ENCODE measurements at places on chromosomes 4 and X.

DNA sequence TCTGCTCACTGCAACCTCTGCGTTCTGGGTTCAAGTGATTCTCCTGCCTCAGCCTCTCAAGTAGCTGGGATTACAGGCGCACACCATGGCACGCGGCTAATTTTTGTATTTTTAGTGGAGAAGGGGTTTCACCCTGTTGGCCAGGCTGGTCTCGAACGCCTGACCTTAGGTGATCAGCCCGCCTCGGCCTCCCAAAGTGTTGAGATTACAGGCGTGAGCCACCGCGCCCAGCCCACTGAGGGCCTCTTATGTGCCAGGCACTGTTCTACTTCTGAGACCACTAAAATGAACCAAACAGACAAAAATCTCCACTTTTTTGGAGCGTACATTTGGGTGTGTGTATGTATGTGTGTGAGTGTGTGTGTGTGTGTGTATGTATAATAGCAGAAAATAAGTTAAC, 117.2 kb upstream of the H2AZ1 start:
- no peak for DNase-seq

DNA sequence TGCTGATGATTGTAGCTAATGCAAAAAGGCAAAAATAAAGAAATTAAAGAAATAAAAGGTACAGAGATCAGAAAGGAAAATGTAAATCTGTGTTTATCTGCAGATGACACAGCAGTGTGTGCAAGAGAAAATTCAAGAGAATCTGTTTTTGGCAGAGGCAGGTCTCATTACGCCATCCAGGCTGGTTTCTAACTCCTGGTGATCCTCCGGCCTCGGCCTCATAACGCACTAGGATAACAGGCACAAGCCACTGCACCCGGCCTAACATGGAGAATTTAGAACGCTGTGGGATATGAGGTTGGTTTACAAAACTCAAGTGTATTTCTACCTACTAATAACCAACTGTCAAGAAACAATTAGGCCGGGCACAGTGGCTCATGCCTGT, 29.4 kb downstream of the CTBP1 start:
- DNase-seq = no peak

DNA sequence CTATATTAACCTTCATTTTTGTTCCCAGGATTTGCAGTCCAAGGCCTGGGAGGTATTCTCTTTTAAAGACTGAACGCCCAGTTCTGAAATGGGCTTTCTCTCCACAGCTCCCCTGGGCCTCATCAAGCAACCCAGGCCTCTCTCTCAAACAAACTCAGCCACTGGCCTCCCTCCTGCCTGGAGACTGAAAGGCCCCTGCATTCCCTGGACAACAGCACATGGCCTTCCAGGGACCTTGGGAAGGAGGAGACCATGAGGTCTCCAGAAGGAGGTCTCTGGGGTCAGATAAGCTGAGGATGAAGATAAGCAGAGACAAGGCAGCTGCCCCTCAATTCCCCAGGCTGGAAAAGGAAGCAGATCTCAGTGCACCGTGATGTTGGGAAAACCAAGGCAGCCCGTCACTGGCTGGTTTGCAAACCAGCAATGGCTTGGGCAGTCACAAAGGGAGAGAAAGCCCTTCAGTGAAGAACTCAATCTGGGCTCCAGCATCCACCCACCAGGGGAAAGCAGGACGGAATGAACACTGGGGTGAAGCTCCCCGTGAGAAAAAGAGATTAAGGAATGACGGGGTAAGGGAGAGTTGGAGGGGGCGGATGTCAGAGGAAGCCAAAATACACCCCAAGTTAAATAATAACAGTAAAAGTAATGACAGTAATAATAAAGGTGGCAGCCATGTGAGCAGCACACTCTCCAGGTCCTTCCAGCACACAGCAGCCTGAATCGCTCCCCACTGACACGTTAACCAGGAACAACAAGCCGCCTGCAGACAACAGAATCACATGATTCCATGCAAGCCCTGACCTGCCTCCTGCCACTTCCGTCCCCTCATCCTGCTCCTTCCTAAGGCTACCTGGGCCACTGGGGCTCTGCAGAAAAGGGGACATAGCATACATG, 22.3 kb downstream of the AMOT start:
- DNase-seq = no peak

DNA sequence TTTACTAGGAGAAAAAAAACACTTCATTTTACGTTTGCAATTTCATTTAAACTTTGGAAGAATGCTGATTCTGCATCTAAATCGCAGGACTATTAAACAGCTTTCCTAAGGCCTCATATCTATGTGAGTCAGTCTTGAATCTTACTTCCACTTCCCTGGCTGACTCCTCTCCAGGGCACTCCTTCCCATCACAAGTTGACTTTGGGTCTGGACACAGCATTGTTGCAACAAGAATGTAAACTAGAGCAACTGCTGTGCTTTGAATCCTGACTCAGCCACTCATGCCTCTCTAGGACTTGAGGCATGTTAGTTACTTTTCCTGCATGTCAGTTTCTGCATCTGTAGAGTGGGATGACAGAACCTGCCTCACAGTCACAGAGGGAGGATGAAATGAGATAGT, 413.8 kb downstream of the FAT4 start:
- DNase-seq = no peak

DNA sequence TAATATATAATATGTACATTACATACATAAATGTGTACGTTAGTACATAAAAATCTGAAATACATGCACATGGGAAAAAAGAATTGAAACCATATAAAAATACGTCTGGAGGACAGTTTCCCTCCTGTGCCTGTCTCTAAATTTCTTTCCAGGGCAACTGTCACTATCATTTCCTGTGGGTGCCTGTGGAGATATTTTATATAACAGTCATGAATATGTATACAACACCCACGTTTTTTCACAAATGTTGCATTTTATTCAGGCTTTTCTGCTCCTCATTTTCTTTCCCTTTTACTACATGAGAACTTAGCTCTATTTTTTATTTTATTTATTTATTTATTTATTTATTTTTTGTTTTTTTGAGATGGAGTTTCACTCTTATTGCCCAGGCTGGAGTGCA, 24.2 kb upstream of the GRPEL1 start:
- DNase-seq = no peak

GRCh38 chrX:124804962-124805361, 458.6 kb downstream of the SH2D1A start:
- DNase-seq = no peak

DNA sequence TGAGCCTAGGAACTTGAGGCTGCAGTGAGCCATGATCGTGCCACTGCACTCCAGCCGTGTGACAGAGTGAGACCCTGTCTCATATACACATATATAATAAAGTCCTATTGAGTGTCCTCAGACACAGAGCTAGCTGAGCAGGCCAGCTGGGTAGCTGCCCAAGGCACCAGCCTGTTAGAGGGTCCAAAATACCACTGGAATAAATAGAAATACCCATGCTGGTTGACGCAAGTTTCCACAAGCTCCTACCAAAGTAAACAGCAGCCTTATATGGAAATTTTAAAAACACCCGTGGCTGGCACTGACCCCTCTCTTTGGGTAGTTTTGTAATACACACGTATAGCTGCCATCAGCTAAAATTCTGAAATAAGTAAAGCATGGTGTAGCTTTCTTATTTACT, 348.6 kb downstream of the BCOR start:
- DNase-seq = no peak

GRCh38 chr4:183141997-183142396, 42.9 kb downstream of the WWC2 start:
- DNase-seq = no peak

DNA sequence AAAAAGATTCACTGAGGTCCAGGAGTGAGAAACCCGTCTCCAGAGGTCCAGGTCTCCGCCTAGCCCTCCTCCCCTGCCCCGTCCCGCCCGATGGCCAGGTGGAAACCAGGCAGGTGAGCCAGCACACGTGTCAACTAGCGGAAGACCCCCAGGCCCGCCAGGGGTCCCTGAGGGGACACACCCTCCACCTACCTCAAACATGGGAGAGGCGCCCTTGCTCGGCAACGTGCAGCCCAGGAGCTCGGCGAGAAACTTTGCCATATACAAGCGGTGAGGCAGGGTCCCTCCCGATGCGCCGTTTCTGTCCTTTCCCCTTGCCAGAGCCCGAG, 330.0 kb downstream of the HNRNPD start:
- DNase-seq = no peak

GRCh38 chrX:21990832-21991231, 41.3 kb upstream of the PHEX start:
- DNase-seq = no peak

DNA sequence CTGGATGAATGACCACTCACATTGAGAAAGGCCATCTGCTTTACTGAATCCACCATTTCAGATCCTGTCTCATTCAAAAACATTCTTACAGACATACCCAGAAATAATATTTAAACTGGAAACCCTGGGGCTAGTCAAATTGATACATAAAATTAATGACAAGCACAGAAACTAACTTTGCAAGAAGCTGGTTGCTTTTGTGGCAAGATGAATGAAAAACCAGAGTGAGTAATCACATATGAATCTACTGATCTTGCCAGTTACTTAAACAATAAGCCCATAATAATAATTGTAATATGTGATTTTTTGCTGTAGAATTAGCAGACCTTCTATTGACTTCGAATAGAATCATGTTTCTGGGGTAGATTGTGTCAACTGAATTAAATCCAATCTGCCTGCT, 235.1 kb downstream of the PPARGC1A start:
- DNase-seq = no peak

GRCh38 chr4:139085141-139085540, 69.6 kb downstream of the NOCT start:
- no peak for DNase-seq

GRCh38 chr4:24657768-24658617, 73.6 kb upstream of the DHX15 start:
- DNase-seq = no peak

GRCh38 chr4:244471-244870, 60.8 kb downstream of the ZNF732 start:
- peak; percentile 17 for DNase-seq

DNA sequence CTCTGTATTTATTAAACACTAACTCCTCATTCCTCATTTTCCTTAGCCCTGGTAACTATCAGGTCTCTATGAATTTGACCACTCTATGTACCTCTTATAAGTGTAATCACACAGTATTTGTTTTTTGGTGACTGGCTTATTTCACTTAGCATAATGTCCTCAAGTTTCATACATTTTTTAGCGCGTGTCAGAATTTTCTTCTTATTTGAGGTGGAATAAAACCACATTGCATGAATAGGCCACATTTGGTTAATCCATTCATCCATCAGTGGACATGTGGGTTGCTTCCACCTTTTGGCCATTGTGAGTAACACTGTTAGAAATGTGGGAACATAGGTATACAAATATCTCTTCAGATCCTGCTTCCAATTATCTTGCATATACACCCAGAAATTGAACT, 341.2 kb upstream of the BOD1L1 start:
- no peak for DNase-seq

DNA sequence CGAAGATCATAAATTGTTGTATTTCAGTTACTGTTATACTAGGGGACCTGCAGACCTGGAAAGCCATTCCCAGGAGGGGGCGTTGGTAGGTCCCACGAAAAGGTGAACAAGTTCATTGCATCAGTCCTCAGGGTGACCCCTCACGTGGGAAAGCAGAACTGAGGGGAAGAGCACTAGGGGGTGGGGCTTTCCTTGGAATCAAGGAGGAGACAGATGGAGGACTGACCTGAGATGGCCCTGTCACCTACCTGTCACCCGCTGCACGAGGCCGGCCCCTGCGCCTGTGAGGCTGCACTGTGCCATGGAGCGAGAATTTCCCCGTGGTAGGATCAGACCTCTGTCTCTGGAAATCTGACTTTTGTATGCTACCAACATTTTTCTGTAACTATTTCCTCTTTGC, 41.8 kb upstream of the CLDN24 start:
- no peak for DNase-seq

DNA sequence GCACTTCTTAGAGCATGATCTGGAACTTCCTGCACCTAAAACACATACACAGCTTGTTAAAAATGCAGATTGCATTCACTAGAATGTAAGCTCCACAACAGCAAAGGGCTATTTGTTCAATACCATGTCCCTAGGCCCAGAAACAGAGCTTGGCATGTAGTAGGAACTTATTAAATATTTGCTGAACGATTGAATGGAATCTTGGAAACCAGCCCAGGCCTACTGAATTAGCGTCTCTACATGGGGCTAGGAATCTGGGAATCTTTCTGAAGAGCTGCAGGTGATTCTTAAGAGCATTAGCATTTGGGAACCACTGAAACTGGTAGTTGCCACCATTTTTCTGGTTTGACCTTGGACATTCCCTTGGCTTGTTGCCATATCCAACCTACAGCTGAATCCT, 234.1 kb downstream of the STIM2 start:
- no peak for DNase-seq

- DNase-seq = no peak
Observed at GRCh38 chr4:3675251-3676115, 90.7 kb upstream of the ADRA2C start.

GRCh38 chr4:125323654-125324053, 8.9 kb downstream of the FAT4 start:
- no peak for DNase-seq

DNA sequence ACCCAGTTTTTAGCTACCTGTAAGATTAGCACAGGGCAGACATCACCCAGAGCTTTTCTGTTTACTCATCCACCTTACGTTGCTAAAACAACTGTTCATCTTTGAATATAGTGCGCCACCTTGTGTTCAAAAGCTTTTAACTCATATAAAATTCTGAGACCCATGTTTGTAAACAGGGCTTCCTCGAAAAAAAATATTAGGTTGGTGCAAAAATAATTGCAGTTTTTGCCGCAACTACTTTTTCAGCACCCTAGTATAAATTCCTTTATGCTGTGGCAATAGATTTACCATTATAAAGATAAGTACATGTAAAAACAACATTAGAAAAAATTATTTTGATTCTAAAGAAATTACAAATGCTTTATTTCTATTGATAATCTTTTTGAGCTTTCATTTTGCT, 147.9 kb downstream of the LRBA start:
- DNase-seq = no peak

DNA sequence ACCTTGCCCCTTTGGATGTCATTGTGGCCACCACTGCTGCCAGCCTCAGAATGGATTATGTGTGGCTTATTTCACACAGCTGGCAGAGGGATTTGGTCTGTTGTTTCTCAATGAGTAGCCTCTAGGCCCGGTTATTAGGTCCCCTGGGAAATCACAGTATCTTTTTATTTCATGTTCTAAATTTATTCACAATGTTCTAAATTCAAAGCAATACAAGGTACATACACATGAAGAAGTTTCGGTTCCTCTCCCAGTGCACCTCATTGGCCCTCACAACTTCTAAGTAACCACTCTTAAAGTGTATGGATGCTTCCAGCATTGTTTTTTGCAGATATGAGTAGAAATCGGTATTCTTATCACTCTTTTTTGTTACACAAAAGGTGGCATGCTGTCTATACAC, 262.7 kb downstream of the RCHY1 start:
- no peak for DNase-seq

GRCh38 chrX:40106676-40107290, 9.0 kb upstream of the BCOR start:
- no peak for DNase-seq

GRCh38 chr4:17427991-17428390, 83.9 kb downstream of the QDPR start:
- DNase-seq = no peak

GRCh38 chr4:184383497-184384055, 90.8 kb downstream of the IRF2 start:
- no peak for DNase-seq
